ENCODE measurements at places on chromosomes 12 and 14.

- DNase-seq: no peak
Observed at GRCh38 chr12:28156804-28157203, 33.5 kb upstream of the CCDC91 start.

DNA sequence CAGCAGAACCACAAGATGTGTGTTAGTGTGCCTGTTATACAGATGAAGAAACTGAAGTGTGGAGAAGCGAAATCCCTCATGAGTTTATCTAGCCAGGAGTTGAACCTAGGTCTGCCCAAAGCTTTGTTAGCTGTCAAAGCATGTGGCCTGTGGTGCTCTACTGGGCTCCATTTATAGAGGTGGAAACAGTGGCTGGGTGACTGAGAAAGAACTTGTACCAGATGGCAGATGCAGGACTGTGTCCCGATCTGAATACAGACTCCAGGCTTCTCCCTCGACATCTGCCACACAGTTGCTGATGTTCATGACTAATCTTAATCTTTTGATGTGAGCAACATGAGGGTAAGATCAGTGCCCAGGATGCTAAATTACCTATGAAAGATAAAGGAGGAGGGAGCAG, 89.1 kb downstream of the C12orf75 start:
- DNase-seq: no peak

DNA sequence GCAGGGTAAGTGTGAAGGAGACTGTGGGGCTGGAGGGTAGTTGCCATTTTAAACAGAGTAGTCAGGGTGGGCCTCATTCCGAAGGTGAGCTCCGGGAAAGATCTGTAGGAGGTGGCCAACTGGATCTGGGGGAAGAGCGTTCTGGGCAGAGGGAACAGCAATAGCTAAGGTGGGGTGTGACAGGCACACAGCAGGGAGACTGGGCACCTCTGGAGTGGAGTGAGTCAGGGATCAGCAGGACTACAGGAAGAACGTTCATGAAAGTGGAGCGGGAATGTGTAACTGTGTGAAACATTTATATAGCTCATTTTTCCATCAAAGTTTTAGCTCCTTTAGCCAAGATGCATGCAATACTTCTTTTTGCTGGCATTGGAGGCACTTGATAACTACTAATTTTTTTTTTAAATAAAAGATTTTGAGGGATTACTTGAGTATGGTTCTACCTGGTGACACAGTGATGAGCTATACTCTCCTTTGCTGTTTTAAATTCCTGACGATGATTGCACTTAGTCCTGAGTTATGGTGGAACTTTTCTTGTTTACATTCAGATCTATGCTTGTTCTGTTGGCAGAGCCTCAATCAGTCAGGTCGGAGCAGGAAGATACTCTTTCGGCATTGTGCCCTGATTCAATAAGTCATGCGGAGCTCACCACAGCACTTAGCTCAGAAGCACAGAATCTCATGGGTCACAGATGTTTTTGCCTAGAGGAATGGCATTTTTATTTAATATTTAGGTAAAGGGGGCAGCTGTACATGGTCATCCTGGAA, 106.4 kb downstream of the WIF1 start:
- DNase-seq: no peak

GRCh38 chr12:17579205-17580026, 510.6 kb downstream of the RERGL start:
- DNase-seq: no peak

- DNase-seq: no peak
Observed at GRCh38 chr14:89911010-89911919, 43.3 kb downstream of the EFCAB11 start.

- peak; percentile 55 for DNase-seq
Observed at GRCh38 chr12:65823513-65824375, 539 bp upstream of the HMGA2 start.

DNA sequence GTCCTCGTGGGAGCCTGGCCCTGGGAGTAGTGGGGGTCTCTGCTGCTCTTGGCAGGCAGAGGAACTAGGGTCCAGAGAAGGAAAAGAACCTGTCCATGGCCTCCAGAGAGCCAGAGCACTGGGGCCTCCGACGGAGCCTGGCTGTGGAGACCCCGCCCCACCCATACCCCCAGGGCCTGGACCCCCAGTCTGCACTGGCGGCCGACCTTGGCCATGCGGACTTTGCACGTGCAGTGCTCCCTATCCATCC, 1.1 kb downstream of the BEGAIN start:
- DNase-seq: no peak

DNA sequence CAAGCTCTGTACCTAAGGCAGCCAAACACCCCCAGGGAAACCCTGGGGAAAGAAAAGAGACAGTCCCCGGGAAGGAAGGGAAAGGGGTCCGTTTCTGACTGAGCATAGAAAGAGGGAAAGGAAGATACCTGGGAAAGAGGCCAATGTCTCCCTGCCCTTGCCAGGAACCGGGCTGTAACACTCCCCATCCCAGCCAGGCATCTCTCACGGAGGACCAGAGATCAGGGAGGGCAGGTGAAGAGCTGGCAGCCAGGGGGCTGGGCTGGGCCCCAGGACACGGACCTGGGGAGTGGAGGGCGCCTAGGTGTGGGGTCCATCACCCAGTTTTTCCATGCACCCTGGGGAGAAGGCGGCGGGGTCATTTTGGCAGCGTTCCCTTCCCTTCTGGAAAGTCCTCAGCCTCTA, 18.9 kb upstream of the PLEKHH1 start:
- DNase-seq: no peak

GRCh38 chr14:61470261-61470960, 149.0 kb downstream of the PRKCH start:
- no peak for DNase-seq

GRCh38 chr12:117022465-117022864, 76.8 kb downstream of the TESC start:
- no peak for DNase-seq

GRCh38 chr14:75230140-75230792, 48.4 kb upstream of the FOS start:
- peak; percentile 64 for DNase-seq

DNA sequence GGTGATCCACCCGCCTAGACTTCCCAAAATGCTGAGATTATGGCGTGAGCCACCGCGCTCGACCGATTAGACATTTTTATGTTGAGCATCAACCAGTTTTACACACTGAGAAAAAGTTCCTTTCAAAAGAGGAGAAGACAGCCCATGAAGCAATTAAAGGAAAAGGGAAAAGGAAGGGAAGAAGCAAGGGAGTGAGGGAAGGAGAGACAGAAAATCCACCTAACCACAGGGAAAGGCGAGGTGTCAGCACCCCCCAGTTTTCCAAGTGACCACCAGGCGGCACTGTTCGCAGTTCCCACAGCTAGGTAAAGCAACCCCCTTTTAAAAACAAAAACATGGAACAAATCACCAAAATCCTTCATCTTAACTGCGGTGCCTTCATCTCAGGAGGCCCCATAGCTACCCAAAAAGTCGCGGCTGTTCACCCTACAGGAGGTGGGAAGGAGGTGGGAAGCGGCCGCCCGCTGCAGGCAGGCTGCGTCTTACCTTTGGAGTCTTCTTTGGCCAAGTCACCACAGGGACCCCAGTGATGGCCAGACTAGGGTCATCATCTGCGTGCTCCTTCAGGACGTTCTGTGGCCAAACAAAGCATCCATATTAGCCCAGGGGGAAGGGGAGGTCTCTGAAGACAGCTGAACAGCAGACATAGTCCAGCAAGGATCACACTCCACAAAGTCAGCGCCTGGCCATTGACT, 86.6 kb downstream of the KDM2B start:
- DNase-seq: peak; percentile 53

DNA sequence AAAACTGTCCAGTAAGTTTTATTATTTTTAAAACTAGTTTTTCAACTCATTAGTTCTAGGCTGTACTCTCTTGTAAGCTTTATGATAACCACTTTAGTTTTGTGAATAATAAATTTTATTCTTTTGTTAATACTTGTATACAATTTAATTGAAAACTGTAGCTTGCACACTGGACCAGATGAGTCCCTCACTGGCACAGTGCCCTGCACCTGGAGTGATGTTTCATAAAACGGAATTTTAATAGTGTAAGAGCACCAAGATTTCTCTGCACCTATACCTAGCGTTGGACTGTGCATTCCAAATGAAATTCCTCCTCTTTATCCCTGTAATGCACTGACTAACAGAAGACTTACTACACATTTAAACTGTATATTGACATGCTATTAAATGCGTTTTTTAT, 80.8 kb downstream of the PRIMA1 start:
- DNase-seq: no peak

Data from RPMI8226 (cell line).